ENCODE measurements at places on chromosomes 1 and 21. TPM values are rescaled to one million over a fixed set of nuclear protein-coding genes. Genes with fewer than 3 reads are reported as not detected.

DNA sequence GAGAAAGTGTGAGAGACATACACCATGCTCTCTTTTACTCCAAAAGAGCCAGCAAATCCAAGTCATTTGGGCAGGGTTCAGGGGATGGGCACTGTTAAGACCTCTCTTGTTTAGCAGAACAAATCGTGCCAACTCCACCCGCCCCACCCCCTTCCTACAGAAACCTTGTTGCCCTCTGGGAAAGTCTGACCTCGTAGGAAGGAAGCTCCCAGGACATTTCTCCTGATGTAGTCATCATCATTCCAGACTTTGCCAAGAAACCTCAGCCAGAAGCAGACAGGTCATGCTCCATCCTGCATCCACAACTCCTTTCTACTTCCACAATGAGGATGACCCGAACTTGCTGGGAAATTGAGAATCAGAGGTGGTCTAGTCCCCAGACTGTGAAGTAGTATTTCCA, 57.7 kb downstream of the UBE2T start:
- DNase-seq = no peak

- no peak for DNase-seq
These were observed 25.8 kb upstream of the KLHDC8A start for GRCh38 chr1:205382561-205382960.

DNA sequence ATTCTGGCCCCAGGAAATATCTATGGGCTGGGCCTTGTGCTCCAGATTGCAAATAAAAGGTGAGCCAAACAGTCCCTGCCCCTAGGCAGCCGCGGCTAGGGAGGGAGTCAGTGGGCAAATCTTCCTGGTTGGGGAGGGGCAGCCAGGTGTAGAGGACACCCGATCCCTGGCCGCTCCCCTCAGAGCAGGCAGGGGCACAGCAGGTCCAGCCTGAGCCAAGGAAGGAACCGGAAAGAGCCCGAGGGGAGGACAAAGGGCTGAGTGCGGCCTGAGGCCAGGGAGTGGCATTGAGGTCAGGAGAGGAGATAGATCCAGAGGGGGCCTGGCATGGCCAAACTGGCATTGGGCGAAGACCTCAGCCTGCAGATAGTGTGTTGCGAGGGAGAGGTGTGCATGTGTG, 36.6 kb upstream of the ARF1 start:
- DNase-seq = no peak

- no peak for DNase-seq
These were observed 51.6 kb downstream of the ALG14 start for GRCh38 chr1:95021119-95021518.

GRCh38 chr1:246597340-246597739, 31.1 kb downstream of the CNST start:
- no peak for DNase-seq

DNA sequence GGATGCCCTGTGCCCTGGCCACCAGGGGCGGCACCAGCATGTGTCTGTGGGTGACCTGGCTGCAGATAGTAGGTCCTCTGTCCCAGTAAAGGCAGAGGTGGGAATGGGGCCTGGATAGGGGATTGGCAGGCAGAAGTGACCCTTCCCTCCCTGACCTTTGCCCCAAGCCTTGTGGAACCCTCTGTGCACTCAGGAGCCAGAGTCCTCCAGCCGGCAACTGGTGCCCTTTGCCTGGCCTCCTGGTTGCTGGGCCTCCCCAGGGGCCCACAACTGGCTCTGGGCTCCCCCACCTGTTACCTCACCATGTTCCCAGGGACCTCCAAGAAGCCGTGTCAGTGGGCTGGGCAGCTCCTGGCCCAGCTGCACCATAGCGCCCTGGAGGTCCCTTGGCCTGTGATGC, 10.0 kb downstream of the PLCH2 start:
- no peak for DNase-seq

GRCh38 chr1:201144701-201145100, 9.6 kb downstream of the TMEM9 start:
- DNase-seq = peak; percentile 21

DNA sequence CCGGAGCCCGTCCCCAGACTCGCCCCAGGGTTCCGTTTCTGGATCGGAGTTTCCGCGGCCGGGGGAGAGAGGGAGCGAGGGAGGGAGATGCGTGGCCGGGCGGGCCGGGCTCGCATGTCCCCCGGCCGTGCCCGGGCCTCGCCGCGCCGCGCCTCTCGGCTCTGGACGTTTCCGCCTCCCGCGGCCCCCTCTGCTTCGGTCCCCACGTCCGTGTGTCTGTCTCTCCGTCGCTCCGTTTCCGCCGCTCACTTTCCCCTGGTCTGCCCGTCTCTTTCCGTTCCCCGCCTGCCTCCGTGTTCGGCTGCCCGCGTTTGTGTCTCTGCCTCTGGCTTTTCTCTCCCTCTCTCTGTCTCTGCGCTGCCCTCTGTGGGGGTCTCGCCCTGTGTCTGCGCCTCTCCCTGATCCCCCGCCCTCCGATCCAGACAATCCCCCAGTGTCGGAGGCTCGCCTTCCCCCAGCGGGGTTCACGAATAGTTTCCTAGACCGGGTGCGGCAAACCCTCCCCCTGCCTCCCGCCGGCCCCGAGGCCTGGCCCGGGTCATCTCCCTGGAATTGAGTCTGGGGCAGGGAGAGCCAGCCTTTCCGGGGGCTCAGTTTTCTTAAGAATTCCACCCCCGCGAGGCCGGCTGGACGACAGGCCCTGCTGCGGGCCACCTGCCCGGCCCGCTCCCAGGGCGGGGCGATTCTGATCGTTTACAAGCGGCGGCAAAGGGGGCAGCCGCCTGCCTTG, 735 bp downstream of the NBL1 start:
- DNase-seq = peak; percentile 67

- no peak for DNase-seq
These were observed 1.3 kb downstream of the RIT1 start for GRCh38 chr1:155909894-155910293.

- DNase-seq = no peak
These were observed 17.0 kb downstream of the IL10RB start for GRCh38 chr21:33283203-33283602.

- DNase-seq = no peak
These were observed 48.8 kb downstream of the PPP1R12B start for GRCh38 chr1:202397256-202397655.

- DNase-seq = peak; percentile 75
These were observed 26.6 kb downstream of the ATF6 start for GRCh38 chr1:161792740-161793139.

GRCh38 chr1:31051611-31052010, 13.9 kb downstream of the PUM1 start:
- no peak for DNase-seq

GRCh38 chr1:195768936-195769335, 839.3 kb downstream of the KCNT2 start:
- no peak for DNase-seq

GRCh38 chr1:172404121-172404520, 16.4 kb upstream of the C1orf105 start:
- no peak for DNase-seq

- peak; percentile 63 for DNase-seq
These were observed 79.8 kb upstream of the RALGPS2 start for GRCh38 chr1:178645157-178645807.

DNA sequence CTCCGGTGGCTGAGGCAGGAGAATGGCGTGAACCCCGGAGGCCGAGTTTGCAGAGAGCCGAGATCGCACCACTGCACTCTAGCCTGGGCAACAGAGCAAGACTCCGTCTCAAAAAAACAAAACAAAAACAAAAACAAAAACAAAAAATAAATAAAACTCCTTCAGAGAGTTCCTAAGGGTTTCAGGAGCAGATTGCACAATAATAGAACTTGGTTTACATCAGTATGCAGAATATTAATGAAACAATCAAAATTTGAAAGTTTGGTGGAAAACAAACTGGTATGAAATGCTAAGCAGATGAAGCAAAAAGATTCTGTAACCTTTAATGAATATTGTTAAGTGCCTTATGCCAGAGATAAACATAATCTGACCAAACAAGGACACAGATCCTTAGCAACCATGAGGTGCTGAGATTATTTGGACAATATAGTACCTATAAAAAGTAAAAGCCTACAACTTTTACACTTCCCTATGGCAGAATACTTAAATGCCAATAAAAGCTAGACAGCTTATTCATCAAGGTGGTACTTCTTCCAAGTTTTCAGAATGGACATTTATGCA, 41.2 kb downstream of the SLC25A24 start:
- DNase-seq = no peak

DNA sequence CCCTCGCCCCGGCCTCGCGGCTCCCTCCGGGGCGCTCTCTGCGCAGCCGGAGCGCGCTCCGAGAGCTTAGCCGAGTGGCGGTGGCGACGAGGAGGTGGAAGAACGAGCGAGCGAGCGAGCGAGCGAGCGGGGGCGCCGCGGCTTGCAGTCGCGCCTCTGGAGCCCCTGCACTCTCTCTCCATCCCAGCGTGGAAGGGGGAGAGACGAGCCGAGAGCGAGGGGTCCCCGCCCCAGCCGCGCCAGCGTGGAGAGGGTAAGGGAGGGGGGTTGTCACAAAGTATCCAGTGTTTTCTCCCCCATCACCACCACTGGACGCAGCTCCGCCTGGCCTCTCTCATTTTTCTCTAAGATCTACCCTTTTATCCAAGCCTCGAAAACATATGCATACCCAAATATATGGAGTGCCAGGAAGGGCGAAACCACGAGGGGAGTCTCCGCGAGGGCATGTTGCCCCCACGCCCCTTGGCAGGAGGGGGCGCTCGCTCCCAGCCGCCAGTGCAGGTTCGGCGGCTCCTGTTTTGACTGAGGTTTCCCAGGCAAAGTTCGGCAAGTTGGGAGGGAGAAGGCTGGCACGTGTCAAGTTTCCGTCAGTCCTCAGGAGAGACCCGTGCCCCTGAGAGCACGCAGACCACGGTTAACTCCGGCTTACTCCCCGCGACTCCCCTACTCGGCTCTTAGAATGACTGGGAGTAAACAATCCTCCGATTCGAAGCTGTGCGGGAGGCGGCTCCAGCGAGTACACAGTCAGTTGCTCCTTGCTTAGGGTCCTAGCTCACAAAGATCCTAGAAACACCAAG, 569 bp upstream of the DAB1 start:
- peak; percentile 82 for DNase-seq

DNA sequence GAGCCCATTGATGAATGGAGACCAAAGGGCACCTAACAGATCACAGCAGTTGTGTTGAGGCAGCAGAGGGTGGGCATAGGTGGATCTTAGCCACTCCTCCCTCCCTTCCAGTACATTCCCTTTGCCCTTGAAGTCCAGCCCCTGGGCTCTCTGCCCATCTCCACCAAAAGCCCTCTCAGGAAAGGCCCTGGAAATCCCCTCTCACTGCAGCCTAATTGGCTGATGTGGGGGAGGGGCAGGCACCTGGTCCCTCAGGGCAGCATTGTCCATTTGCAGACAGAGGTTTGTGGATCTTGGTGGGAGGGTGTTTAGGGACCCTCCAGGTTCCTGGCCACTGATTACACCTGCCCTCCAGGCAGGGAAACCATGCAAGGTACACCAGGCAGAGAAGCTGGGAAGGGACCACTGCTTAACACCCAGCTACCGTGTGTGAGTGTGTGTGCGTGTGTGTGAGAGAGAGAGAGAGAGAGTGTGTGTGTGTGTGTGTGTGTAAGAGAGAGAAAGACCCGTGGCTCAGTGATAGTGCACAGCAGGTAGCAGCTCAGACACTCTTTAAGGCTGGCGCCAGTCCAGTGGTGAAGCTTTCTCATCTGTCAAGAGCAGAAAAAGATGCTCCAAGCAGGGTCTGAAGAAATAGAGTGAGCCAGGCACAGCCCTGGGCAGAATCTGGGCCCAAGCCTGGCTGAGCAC, 71.1 kb downstream of the MATN1 start:
- no peak for DNase-seq

GRCh38 chr21:31530897-31531705, 128.4 kb upstream of the SOD1 start:
- DNase-seq = peak; percentile 44

GRCh38 chr1:156862997-156863599, 2.4 kb downstream of the NTRK1 start:
- no peak for DNase-seq

GRCh38 chr1:14697353-14697752, 98.9 kb downstream of the KAZN start:
- peak; percentile 58 for DNase-seq

Gene PLA2G2A
- 0.63 TPM for total RNA-seq

Gene FCRL3
- 1.4 TPM for total RNA-seq

Gene NBPF4
- not detected for total RNA-seq

Gene CLCC1
- 32.1 TPM for total RNA-seq

Gene RGSL1
- not detected for total RNA-seq

Gene GBP3
- 57.7 TPM for total RNA-seq

Gene OR10J4
- not detected for total RNA-seq

Gene IGSF21
- total RNA-seq = 6.6 TPM

Gene LCE2C
- not detected for total RNA-seq

Gene PYHIN1
- total RNA-seq = 3.9 TPM

Gene CLCA4
- 0.13 TPM for total RNA-seq

Gene NT5C1A
- 2.0 TPM for total RNA-seq
